Femur (tissue), 1 donor: ENCODE measurements at places on chromosomes 11 and 22.
A peak's percentile ranks its signal among the peaks of the same experiment; 100 is the strongest.

DNA sequence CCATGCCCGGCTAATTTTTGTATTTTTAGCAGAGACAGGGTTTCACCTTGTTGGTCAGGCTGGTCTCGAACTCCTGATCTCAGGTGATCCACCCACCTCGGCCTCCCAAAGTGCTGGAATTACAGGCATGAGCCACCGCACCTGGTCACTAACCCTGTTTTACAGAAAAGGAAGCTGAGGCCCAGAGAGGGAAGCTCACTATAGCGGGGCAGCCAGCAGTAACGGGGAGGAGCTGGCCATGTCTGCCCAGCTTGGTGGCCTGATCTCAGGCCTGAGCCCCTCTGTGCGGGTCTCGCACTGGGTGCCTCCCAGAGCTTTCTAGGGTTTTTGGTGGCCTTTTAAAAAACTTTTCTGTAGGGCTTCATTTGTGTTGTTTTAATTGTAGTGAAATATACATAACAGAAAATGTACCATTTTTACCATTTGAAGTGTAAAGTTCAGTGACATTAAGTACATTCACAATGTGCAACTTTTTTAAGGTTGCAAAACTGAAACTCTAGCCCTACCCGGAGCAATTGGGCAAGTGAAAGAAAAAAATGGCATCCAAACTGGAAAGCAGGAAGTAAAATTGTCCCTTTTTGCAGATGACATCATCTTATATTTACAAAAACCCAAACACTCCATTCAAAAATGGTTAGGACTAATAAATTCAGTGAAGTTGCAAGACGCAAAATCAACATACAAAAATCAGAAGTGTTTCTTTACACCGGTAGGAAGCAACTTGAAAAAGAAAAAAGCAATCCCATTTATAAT lies 14.5 kb upstream of the CYTH4 start:
- DNase-seq, result no peak

DNA sequence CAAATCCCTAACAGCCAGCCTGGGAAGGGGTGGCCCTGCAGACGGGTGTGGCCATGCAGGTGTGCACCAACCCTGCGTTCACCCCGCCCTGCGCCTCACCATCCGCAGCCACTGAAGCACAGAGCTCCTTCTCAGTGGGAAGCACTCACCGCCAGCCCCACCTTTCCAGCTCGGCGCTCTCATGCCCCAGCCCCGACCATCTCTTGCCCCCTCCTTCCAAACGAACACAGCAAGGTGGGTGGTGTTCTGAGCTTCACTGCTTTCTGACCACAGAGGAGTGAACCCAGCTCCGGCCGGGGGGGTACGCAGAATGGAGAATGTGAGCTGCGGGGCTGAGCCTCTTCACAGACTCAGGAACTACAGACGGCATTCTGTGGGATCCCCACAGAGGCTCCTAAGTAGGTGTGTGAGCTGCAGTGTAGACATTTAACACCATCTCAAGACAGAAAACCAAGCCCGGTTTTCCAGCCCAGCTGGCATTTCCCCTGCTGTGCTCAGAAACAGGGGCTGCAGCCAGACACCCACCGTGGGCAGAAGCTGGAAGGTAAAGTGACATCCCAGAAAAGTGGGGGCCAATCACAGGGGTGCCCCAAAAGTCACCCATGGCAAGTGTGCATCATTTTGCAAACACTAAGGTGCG lies 88.4 kb upstream of the RTL6 start:
- peak; percentile 9 for DNase-seq

GRCh38 chr11:47850337-47850736 lies 2.2 kb upstream of the NUP160 start:
- DNase-seq, result no peak

DNA sequence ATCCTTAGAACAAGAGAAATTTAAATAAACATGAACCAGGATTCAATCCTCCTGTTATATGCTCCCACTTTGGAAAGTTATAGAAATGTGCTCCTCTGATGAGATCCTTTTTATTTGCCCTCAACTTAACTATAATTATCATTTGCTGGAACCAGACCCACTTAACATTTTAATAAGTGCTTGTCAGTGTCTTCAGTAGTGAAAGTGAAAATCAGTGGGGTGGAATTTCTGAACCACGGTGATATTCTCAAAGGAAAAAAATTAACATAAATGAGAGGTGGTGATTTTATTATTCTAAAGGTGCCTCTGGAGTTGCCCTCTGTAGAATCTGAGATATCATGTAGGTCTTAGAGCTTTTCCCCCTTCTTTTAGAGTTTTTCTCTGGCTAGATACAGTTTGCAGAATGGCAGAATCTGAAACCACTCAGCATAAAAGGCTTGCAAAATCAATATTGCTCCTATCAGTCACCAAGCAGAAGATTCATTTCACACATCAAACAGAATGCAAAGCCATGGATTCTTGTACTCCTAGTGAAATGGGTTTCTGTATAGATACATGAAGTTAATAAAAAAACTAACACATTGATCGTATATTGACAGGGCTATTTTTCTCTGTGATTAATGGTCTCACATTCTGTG lies 213.2 kb downstream of the LUZP2 start:
- no peak for DNase-seq

DNA sequence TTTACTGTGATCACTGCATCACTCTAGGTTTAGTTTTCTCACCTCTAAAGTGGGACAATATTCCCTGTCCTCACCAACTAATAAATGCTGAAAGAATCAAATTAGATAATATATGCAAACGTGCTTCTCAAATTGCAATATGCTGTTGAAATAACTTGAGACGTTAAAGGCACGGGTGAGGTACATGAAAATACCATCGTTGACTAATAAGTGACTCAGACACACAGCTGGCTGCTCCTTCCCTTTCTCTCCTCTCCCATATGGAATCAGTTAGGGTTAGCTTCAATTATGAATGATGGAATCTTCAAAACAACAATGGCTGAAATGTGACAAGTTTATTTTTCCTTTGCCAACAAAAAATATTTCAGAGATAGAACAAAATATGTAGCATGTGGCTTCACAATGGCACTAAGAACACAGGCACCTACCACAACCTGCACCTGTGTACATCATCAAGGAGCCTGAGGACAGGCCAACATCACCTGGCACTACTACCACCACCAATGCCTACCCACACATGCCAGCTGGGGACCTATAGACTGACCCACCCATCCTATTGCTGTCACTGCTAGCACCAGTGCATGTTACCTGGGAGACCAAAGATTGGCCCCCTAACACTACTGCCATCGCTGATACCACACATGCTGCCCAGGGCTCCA lies 13.7 kb downstream of the GDPD4 start:
- no peak for DNase-seq

DNA sequence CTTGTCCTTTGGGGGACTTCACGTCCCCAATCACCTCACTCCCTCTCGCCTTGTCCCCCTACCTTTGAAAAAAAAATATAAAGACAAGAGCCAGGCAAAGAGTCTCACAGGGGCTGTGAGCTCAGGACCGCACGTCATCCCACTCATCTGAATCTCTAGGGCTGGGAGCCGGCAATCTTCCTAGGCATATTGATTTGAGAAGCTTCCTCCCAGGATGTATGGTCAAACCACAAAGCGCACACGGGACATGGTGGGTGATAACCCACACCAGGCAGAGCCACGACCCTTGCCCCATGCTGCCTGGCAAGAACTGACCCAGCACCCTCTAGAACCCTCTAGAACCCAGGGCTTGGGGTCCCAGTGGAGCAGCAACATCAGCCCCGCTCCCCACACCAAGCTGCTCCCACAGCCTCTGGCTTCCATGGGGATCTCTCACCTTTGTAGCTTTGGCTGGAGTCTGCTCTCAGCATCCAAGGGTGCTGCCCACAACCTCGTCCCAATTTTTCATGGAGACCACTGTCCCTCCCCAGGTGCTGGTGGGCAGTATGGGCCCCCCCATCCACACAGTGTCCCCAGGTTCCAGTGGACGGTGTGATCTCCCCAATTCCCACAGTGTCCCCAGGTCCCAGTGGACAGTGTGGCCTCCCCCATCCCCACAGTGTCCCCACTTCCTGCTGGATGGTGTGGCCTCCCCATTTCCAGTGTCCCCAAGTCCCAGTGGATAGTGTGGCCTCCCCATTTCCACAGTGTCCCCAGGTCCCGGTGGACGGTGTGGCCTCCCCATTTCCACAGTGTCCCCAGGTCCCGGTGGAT lies 85.2 kb upstream of the FGF3 start:
- DNase-seq, result no peak

- DNase-seq, result no peak
Observed at GRCh38 chr22:31891366-31892079, 52.8 kb upstream of the YWHAH start.

GRCh38 chr22:47851586-47851985 lies 1089.1 kb downstream of the TBC1D22A start:
- no peak for DNase-seq

DNA sequence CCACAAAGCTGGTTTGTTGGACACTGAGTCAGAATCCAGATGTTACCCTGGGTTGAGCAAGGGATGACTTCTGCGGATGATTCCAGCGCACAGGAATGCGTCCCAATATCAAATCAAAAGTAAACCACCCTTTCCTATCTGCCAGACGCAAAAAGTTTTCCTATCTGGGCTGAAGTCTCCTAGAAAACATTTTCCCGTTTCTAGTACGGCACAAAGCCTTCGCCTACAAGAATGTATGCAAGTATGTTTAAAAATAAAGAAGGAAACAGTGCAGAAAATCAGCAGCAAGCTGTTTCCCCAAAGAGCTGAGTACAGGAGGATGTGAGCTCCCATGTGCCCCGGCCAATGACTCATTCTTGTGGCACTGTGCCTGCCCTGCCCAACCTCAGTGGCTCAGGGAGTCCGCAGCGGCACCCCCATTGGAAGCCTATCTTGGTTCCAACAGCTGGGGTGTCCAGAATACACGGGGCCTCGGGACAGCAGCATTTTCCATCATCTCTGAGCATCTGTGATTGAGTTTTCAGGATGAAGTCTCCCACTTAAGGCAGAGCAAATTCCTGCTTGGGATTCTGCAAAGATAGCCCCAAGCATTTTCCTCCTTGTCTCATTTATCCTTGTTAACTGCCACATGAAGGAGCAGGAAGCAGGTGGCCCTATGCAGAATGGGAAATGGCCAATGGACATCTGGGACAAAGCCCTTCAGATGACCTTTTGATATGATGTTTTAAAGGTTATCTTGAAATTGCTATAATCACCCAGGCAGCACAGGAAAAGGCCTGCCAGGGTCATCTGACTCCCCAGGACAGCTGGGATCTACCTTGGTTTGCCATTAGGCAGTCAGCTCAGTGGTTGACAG lies 17.5 kb downstream of the KCNJ5 start:
- peak; percentile 57 for DNase-seq

GRCh38 chr11:118619444-118620197 lies 12.2 kb downstream of the PHLDB1 start:
- peak; percentile 87 for DNase-seq

DNA sequence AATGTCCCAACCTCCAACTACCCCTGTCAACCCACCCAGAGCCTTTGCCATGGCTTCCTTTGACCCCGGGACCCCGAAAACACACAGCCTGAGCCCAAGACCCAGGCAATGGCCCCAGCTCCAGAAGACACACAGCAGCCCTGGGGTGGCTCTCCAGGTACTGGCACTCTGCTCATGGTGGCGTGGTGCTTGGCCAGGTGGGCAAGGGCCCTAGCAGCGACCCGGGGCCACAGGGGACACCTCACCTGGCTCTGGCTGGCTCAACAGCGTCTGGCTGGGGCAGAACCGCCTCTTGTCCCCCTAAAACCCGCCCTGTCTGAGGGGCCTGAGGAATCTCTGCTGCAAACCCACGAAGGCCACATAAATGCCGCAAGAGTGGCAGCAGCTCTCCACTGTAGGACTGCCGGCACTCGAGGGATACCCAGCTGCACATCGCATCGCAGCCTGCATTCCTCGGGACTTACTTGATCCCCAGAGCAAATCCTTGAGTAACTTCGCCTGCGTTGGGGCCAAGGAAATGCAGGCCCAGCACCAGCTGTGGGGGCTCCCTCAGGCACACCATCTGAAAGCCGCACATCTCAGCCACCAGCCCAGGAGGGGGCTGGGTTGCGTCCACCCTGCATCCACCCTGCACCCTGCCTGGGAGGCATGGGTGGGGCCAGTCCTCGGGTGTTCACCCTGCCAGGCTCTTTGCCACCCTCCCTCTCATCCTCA lies 23.1 kb upstream of the GNB1L start:
- DNase-seq, result peak; percentile 26

DNA sequence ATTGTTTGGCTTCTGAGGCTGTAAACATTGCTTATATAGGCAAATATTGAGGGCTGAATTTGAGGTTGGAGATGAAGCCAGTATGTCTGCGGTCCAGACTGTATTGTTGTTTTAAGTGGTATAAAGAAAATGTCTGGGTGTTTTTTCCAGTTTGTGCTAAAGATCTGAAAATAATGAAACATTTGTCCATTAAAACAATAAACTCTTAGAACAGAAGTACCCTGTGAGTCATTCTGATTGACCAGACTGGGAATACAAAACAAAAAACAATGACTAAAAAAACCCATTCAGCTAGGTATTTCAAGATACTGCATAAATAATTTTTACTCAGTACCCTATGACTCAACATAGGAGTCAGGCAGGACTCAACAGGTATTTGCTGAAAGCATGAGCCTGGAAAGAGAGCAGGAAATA lies 20.4 kb downstream of the ALKBH8 start:
- DNase-seq, result no peak

DNA sequence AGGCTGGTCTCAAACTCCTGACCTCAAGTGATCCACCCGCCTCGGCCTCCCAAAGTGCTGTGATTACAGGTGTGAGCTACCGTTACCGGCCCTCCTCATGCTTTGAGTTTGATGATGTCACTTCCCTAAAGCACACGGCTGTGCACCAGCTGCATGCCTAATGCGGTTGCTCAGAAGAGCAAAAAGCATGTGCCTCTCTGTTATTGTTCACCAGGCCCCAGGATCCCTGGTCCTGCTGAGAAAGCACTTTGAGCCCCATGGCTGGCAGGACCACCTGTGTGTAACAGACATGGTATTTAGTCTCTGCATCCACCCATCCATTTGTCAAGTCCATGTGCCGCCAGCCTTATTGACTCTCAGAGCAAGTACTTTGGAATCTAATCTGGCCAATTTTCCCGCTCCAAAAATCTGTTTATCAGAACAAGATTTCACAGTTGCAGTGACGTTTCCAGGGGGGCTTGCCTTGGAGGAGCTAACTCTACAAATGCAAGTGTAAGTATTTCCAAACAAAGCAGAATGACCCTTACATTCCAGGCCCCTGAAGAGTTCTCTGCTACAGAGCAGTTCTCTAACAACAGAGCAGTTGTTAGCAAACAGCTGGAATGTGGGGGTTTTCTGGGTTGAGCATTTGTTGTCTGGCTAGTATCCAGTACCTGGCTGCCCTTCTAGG lies 89.4 kb downstream of the LDLRAD3 start:
- no peak for DNase-seq

DNA sequence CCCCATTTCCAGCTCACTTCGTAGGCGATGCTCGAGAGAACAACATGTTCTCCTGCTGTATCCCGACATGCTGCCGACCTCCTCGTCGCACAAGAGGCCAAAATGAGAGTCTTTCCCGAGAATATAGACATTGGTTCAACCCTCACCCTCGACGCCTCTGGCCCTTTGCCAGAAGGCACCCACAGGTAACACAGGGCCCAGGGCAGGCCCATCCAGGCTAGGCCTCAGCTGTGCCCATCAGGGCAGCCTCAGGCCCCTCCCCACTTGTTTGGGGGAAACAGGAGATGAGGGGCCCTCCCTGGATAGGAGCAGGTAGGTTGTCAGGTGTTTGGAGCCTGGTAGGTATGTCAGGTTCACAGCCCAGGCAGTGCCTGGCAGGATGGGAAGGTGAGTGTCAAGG lies 2.7 kb upstream of the RGL4 start:
- DNase-seq, result no peak

- no peak for DNase-seq
Observed at GRCh38 chr22:42208362-42208761, 62.1 kb downstream of the TCF20 start.

GRCh38 chr22:35518811-35519210 lies 21.8 kb upstream of the RASD2 start:
- no peak for DNase-seq

GRCh38 chr22:44918925-44919392 lies 90.8 kb downstream of the PHF21B start:
- DNase-seq, result no peak
